ENCODE measurements at places on chromosomes 12 and 14. TPM values are rescaled to one million over a fixed set of nuclear protein-coding genes. Genes with fewer than 3 reads are reported as not detected.

DNA sequence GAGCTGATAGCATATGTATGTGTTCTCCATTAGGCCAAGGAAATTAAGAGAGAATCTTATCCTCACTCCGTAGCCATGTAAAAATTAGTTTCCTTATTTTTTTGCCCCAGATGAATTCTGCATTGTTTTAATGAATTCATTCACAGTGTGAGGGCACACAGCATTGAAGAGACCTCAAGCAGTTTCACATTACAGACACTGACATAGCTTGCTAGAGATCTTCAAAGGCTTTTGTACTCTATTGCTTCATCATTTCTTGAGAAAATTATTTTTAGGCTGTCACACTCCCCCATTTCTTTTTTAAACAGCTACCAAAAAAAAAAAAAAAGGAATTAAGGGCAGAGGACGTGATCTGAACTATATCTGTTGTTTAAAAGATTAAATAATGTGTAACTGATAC is 251.1 kb downstream of the BCAT1 start:
- no peaks in the 10 kb centered on the region for H3K4me1 ChIP-seq
- no peaks in the 10 kb centered on the region for H3K27me3 ChIP-seq
- no peak for DNase-seq
- no peak overlapping the region for H3K4me3 ChIP-seq
- no peak overlapping the region for H3K27ac ChIP-seq

GRCh38 chr14:63642656-63643382 is 1.1 kb upstream of the WDR89 start:
- peak overlapping the region; percentile 99 for H3K4me3 ChIP-seq
- DNase-seq = no peak
- no peak overlapping the region for H3K27ac ChIP-seq
- H3K27me3 ChIP-seq = no peaks in the 10 kb centered on the region

MYO1A gene
- total RNA-seq = 1.7 TPM

OR4Q3 gene
- not detected for total RNA-seq

All from endodermal cell (in vitro differentiated cells).